ENCODE measurements at places on chromosomes 4 and X. TPM values are rescaled to one million over a fixed set of nuclear protein-coding genes. Genes with fewer than 3 reads are reported as not detected.

The EVC2 gene
- 3.2 TPM for total RNA-seq

The BEX2 gene
- total RNA-seq, result 2.8 TPM

The GRIA3 gene
- not detected for total RNA-seq

The TEX11 gene
- not detected for total RNA-seq

The SLC26A1 gene
- total RNA-seq, result 0.52 TPM

The RS1 gene
- total RNA-seq, result not detected

The EBP gene
- 324 TPM for total RNA-seq

GRCh38 chrX:11781133-11781532, 23.1 kb downstream of the MSL3 start:
- DNase-seq, result no peak

DNA sequence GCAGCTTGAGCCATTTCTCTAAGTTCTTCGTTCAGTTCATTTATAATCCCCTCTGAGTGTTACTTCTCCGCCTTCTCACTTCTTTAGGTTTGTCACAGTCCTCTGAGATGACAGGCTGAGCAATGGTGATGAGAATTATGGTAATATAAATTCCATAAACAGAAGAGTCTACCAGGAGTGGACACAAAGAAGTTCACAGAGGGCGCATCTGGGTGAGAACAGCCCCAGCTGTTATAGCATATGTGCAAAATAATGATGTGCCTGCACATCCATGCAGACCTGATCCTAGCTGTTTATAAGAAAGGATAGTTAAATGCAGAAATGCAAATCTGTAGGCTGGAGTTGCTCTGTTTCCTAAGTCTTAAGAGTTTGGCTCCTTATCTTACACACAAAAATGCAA, 377.5 kb downstream of the KCNIP4 start:
- DNase-seq, result no peak

GRCh38 chrX:114581528-114582263, 2.2 kb upstream of the HTR2C start:
- DNase-seq, result no peak

DNA sequence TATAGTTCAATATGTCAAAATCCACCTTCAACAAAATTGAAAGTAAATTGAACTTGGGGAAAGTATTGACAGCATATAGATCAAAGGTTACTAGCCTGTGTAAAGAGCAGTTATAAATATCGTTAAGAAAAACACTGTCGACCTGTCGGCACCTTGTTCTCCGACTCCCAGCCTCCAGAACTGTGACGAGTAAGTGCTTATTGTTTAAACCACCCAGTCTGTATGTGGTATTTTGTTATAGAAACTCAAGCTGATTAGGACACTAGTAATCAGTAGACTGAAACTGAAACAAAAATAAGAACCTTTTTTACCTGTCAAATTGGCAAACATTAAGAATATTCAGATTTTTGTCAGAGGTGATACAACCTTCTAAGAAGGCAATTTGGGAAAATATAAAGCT, 17.0 kb downstream of the HTT start:
- no peak for DNase-seq

GRCh38 chrX:150935467-150935866, 37.0 kb upstream of the CD99L2 start:
- DNase-seq, result peak; percentile 31

- DNase-seq, result no peak
These were observed 156.6 kb downstream of the GRIA3 start for GRCh38 chrX:123340696-123341095.

DNA sequence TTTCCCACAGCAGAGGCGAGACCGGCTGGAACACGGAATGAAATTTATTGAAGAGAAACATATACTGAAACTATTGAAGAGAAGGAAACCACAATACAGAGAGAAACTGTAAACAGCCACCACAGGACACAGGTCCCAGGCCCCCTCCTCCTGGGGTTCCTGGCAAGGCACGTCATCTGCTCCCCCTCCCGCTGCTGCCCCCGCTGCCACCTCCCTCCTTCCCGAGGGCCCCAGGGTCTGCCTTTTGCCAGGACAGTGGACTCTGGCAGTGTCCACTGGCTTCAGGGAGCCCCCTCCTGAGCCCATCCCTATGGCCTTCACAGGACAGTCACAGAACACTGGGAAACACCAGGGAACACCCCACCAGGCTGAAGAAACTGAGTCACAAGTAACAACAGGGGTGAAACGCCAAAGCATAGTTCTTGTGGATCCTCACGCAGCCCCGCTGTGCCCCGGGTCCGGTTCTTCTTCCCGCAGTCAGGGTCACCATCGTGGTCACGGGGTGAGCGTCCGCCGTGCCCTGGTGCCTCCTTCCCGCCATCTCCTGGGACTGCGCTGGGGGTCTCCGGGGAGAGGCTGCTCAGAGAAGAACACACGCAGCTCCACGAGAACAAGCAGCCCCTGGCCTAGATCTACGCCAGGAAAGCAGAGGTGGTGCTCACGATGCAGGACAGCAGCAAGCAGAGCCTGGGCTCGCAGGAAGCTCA, 5.4 kb downstream of the PNMA6E start:
- no peak for DNase-seq

DNA sequence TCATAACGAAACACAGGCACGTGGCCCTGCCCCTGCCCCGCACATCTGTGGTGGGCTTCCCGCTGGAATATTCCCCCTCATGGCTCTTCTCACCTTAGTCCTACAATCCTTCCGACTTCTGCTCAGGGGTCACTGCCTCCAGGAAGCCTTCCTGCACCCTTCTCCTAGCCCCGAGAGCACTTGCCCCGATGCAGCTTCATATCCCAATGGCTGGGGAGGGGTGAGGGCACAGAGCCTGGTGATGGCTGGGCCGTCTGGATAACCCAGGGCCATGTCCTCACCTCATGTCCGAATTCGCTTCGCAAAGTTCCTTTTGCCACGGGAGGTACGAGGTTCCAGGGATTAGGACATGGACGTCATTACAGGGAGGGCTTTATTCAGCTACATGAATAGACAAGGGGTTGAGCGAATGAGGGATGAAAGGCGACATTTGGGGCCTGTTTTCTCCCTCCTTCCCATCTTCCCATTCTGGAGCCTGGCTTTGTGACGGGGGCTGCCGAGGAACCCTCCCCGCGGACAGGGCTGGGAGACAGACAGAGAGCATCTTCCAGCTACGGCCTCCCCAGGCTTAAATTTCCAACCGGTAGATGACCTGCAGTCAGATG, 35.5 kb upstream of the HMX1 start:
- no peak for DNase-seq

DNA sequence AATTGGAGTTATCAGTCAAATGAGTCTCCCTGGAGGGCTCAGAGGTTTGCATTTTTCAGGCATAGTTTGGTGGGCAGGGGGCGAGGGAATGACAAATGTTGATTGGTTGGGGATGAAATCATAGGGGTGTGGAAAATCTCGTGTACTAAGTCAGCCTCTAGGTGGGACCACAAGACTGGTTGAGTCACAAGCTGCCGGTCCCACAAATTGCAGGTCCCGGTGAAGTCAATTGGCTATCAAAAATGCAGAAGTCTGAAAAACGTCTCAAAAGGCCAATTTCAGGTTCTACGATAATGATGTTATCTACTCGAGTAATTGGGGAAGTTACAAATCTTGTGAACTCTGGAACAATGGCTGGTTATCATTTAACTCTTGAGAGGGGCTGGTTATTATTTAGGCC, 98.8 kb upstream of the DHX15 start:
- DNase-seq, result no peak

DNA sequence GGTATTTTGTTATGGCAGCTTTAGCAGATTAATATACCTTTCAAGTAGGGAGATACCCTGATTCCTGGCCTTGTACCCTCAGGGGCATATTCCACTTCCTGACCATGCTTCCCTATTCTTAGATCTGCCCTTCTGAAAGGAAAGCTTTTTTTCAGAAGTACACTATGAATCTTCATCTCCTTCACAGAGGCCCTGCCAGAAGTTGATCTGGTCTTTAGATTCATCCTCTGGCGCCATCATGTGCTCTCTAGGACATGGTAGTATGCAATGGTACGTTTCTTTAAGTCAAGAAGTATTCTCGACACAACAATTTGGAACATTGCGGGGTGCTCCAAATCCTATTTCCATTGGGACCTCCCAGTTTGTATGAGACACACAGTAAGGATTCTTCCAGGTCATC, 39.6 kb upstream of the DIPK2B start:
- DNase-seq, result no peak

GRCh38 chr4:2832309-2832980, 11.2 kb upstream of the ADD1 start:
- no peak for DNase-seq

DNA sequence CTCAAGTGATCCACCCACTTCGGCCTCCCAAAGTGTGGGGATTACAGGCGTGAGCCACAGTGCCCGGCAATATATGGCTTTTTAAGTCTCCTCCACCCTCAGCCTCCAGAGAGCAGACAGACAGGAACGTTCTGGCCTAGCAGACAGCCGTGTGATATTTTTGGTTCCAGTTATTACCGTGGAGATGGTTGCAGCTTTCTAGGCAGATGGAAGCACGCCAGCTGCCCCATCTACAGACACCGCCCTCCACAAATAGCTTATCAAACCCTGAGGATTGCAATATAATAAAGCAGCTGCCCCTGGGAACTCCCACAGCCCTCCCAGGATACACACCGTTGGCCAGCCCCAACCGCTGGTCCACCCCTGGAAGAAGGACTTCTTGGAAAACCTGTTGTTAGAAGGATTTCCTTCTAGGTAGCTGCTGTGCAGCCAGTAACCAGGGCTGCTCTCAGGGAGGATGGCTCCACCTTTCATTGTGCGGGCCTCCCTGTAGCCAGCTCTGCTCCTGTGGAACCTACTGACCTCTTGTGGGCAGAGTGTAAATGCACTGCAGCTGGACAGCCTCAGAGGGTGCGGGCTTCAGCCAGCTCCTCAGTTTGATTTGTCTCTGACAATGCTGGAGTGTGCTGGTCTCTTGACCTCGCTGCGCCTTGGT, 44.0 kb downstream of the SLC25A5 start:
- DNase-seq, result peak; percentile 85

DNA sequence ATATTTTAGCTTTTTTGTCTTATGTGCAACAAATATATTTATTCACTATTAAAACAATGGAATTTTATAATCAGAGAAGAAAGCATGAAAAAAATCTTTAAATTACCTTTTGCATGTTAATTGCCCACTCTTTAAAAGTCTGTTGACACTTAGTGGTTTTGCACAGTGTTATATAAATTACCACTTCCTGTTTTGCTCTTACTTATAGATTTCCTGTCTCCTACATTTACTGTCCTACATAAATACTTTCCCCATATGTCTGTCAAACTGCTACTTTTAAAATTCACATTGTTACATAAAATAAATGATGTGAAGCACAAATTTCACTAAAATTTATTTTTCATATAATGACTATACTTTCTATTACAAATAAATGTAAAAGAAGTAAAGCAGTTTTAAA, 161.1 kb upstream of the NDST4 start:
- no peak for DNase-seq

- no peak for DNase-seq
These were observed 13.8 kb downstream of the CLDN34 start for GRCh38 chrX:9980927-9981326.

DNA sequence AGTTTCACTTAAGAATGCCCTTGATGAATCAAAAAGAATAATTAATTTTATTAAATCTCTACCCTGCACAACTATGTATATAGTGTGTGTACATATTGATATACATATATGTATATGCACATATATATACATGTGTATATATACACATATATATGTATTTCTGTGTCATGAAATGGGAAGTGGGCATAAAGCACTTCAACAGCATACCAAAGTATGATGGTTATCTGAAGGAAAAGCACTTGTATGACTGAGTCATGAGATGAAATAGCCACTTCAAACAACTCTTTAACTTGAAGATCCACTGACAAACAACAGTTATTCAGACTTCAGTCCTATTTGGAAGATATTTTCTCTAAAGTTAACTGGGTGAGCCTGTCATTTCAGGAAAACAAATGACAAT, 16.3 kb downstream of the RNF128 start:
- DNase-seq, result peak; percentile 12

- peak; percentile 30 for DNase-seq
These were observed 335.7 kb upstream of the FSTL5 start for GRCh38 chr4:162499478-162499877.

- no peak for DNase-seq
These were observed 98.3 kb upstream of the CXXC4 start for GRCh38 chr4:104593019-104593418.

DNA sequence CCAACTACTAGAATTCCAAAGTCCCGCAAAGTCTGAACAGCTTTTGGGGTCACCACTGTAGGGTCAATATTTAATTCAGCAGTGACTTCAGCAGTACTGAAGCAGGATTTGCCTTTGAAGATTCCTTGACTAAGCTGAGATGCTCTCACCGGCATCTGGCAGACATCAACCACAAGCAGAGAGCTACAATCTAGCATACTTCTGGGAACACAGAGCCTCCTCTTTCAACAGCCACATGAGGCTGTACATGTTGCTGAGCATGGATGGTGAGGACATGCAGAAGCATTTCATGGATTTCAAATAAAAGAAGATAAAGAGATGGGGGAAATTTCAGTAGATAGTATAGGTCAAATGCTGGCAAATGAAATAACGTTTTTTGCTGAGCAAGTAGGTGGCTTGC, 6.6 kb upstream of the ASB11 start:
- no peak for DNase-seq

- peak; percentile 59 for DNase-seq
These were observed 3.7 kb downstream of the KIF4A start for GRCh38 chrX:70293621-70294020.

DNA sequence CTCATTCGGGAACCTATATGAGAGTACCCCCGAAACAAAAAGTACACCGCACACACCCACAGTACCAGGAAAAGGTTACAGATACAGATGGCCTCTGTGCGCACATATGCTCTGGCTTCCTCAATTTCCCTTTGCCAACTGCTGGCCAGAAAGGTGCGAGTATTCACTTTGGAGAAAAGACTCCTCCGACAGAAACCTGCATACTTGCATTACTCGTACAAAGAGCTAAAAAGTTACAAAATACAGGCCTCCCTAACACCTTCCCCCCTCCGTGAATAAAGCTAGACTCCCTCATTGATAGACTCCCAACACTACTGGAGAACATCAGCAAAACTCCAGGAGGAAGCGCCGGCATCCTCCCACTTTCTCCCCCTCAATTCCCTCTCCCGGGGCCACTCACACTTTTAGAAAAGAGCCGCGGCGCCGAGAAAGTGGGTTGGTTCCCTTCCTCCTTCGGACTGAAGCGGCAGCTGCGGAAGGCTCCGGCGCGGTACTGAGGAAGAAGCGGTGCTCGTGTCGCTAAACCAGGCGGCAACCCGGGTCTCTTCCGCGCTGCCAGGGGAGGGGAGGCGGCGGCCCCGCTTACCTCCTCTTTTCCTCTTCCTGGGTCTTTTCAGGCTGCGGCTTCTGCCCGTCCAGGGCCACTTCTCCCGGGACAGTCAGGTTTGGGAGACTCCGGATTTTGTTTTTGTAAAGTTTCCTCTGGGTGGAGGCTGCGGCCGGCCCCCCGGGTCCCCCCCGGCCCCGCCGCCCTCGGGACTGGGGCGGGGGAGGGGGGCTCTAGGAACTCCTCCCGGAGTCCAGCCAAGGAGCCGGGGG, 1.1 kb downstream of the FBXW7 start:
- DNase-seq, result no peak

All from PC-3 (cell line).